Vagina (tissue), 2 donors: ENCODE measurements at places on chromosomes 12 and 14.

GRCh38 chr14:84217066-84217465, 1312.9 kb upstream of the FLRT2 start:
- no peak for DNase-seq

- no peak for DNase-seq
These were observed 279.9 kb downstream of the RPS29 start for GRCh38 chr14:49306152-49306751.

GRCh38 chr12:47610686-47611252, 95.1 kb downstream of the RPAP3 start:
- DNase-seq = no peak

DNA sequence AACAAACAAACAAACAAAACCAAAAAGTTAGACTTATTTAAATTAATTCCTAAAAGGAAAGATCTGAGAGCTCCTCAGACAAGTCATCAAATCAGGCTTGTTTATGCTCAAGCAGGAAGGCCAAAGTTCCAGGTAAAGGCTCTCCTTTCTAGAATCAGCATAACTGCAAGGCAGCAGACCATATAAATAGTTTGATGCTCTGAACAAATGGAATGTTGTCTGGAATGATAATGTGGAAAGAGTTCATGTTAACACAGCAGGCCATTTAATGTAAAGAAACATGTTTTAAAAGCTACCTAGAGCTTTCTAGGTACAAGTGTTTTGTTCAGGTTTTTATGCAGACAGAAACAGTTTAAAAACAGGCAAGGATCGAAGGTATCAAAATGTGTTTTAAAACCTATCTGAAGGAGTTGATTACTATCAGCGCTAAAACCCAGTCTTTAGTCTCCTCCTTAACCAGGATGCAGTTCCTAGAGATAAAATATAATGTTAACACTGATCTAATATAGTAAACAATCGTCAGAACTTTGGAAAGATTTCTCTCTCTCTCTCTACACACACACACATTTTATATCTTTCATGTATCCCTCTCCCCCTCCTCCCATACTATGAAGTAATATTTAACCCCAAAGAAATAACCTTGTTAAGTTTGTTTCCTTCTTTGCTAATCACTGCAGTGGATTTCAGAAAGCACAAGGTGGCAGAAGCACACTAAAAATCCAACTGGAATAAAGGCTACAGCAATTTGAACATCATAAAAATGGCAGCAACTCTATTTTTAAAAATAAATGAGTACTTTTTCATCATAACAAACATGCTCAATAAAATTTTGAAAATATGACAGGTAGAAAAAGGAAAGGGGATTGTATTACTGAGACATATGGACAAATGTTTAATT, 135.5 kb downstream of the PAWR start:
- no peak for DNase-seq

DNA sequence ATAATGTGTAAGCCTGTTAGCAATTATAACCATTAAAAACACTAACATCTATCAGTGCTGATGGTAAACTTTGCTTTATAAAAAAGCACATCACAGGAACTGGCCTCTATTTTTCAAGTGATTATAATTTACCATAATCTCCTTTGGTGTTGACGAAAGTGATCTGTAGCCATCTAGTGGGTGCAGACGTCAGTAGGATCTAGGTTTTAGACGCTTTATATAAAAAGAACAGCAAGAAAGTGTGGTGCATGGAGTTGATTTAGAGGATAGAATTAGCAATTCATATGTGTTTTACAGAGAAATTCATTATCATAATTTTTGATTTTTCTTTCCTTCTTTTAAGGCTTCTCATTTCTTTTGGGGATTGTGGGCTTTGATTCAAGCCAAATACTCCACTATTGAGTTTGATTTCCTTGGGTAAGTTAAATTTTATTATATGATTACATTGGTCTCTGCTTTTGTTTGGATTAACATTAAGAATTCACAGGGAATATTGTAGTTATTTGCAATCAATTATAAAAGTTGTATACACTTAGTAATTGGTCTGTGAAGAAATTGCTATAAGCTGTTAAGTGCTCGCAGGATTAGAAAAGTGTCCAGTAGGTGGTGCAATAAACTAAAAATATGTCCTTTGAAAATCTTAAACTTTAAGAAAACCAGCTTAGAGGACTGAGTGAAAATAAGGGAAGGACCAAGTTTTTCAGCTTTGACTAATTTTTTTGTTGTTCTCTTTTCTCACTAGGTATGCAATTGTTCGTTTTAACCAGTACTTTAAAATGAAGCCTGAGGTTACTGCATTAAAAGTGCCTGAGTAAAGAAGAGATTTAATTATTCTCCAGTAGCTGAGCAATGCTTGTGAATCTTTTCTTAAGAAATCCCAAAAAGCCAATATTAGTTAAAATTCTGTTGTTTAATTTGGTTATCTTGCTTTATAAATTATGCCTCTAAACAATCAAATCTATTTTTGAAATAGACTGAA, 59.5 kb downstream of the ETNK1 start:
- no peak for DNase-seq

DNA sequence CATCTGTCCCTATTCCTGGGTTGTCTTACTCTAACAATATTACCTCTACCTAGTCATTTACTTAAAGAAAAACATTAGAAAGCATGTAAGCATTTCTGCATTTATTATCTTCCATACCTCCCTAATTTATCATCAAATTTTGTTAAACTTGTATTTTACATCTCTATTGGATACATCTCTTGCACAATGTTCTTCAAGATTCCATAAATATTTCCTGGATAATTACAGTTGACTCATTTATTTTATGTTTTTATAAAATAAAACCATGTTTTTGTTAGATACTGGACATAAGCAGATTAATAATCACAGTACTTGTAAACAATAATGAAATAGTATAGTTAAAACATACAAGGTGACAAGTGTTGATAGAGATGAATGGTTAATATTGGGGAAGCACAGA, 209.0 kb downstream of the TMTC3 start:
- no peak for DNase-seq

DNA sequence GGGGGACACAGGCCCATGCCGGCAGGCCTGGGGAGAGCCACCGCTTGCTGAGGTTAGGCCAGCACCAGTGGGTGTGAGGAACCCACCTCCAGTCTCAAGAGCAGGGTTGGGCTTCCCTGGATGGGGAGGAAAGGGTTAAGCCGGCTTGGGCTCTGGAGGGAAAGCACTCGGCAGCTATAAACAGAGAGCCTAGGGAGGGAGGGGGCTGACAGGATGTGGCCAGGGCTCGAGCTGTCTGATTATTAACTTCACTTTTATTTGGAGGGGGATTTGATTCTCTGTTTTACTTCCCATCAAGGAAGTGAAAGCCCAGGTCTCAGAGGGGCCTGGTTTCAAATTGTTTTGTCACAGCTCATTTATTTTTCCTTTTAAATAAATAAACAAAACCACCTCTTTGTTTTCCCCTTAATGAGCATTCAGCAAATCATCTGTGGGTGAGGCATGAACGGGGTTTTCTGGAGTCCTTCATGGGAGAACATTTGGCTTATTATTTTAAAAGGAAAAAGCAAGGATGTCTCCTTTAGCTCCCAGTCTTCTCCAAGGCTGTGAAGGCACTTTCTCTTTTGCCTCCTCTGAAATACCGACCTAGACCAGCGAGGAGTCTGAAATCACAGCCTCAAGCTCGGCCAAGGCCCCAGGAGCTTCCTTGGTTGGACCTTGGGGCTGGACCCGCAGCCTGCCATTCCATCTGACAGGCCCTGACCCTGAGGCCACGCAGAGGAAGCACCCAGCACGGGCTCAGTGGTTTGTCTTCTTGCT, 21.9 kb upstream of the ZFP36L1 start:
- no peak for DNase-seq

DNA sequence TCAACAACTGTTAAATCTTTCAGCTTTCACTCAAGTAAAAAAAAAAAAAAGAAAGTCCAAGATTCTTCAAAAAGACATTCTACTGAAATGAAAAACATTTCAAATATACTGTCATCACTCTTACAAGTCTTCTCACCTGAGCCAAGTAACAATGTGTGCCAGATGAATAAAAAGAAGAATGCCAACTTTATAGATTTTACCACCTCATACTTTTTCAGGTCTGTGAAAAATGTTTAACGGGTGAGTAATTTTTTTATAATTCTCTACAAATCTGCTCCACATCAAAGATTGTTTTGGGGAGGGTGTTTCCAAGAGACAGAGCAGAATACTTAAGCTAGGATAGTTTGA, 181.0 kb upstream of the BMP4 start:
- DNase-seq = no peak

GRCh38 chr14:99541677-99542470, 60.7 kb downstream of the CCNK start:
- no peak for DNase-seq

GRCh38 chr12:27635349-27635972, 60.8 kb upstream of the REP15 start:
- DNase-seq = no peak

- DNase-seq = no peak
These were observed 107.9 kb downstream of the BBS10 start for GRCh38 chr12:76240281-76240680.

- no peak for DNase-seq
These were observed 123.7 kb upstream of the GSC start for GRCh38 chr14:94893411-94894160.

DNA sequence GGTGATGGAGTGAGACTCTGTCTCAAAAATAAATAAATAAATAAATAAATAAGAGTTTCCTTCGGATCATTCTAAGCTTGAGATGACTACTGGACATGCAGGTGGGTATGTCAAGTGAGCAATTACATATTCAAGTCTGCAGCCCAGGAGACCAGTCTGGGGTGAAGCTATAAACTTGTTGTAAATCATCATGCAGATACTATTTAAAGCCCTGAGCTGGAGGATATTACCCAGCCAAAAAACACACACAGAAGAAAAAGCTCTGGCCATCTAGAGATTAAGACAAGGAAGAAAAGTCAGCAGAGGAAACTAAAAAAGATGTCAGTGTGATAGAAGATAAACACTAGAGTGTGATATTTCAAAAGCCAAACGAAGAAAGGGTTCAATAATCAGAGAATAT, 47.0 kb upstream of the PDZRN4 start:
- no peak for DNase-seq

DNA sequence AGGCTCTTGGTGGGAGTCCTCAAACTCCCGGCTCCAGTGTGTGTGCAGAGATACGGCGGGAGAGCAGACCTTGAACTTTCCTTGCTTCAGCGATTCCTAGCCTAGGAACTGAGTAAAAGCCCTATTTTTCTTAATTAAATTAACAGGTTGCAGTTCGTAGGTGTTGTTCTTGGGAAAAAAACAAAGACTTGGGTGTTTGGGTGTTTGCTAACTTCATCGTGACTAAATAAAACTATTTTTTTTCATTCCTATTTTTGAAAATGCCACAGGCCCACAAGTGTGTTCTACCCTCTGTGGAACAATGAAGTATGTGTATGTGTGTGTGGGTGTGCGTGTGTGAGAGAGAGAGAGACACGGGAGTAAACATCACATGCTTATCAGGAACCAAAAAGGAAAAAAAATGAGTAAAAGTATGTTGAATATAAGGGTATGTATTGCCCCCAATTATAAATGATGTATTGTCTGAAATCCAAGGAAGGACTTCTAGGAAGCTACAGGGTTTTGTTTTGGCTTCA, 651 bp downstream of the TMEM117 start:
- no peak for DNase-seq

GRCh38 chr14:53537422-53538315, 384.5 kb upstream of the DDHD1 start:
- no peak for DNase-seq

DNA sequence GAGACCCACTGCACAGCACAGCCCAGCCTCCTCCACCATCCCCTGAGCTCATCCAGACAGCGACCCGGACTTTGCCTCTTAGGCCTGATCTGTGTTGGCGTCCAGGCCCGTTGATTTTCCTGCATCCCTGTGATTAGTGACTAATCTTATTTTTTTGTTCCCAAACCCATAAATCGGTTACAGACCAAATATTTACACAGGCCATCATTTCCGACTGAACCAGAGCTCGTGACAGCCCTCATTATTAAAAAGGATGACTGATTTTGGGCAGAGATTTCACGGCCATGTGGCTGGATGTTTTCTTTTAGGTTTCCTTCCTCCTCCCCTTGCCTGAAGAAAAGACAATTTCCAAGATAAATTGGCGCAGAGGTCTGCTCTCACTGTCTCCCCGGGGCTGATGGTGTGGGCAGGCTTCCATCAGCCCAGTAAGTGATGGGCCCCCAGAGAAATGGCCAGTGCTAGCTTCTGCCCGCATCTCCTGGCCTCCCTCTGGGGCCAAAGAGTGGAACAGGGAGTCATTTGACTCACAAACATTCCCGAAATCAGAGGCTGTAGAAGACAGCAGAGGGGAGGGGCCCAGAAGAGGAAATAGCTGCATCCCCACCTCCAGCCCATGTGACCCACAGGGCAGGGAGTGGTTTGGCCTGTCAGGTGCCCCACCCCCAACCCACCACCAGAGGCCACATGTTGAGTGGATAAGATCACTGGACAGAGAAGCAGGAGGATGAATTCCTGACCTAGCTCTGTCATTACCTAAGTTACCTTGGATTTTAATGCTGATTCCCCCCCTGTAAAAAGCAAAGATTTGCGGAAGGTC, 283.5 kb downstream of the KSR2 start:
- peak; percentile 92 for DNase-seq

DNA sequence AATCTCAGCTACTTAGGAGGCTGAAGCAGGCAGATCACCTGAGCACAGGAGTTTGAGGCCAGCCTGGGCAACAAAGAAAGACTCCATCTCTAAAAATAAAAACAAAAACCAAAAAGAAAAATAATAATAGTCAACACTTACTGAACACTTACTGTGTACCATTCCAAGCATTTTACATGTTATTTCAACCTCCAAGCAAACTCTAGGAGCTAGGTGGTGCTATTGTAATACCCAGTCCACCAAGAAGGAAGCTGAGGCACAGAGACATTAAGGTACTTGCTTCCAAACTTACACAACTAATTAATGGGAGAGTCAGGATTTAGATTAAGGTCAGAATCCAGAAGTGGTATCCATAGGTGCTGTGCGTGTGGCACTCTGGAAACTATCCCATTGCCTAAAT, 13.7 kb upstream of the OR6J1 start:
- DNase-seq = peak; percentile 13

GRCh38 chr12:121990692-121991603, 30.7 kb upstream of the BCL7A start:
- DNase-seq = no peak

DNA sequence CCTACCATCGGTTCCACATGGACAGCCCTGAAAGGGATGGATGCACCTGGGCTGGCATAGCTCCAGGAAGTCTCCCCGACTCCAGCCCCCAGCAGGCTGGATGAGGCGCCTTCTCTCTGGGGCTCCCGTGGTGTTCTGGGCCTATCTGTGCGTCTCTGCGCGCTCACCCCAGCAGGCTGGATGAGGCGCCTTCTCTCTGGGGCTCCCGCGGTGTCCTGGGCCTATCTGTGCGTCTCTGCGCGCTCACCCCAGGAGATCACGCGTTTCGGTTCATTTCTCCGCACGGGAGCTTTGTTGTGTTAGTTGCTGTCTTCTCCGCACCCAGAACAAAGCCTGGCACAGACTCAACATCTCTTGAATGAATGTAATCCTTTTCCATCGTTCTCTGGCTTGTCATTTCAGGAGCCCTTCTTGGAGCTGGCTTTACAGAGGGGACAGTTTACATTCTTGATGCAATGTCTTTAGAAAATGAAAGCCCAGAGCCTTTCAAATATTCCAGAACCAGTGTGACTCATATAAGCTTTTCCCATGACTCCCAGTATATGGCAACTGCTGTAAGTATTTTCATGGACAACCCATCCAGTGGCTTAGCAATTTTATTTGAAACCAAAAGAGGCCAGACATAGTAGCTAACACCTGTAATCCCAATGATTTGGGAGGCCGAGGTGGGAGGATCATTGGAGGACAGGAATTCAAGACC, 40.3 kb downstream of the CFAP251 start:
- no peak for DNase-seq
